ENCODE measurements at places on chromosomes 13 and 19.

- H3K36me3 ChIP-seq = peaks cover 57% of the 10 kb centered on the region
- no peaks in the 10 kb centered on the region for H3K27me3 ChIP-seq
- no peak overlapping the region for H3K4me3 ChIP-seq
- peaks cover 11% of the 10 kb centered on the region for H3K4me1 ChIP-seq
- DNase-seq = no peak
Observed at GRCh38 chr19:1980809-1981181, 34.7 kb downstream of the BTBD2 start.

GRCh38 chr13:111326621-111326965 lies 6.2 kb downstream of the TEX29 start:
- no peaks in the 10 kb centered on the region for H3K27me3 ChIP-seq
- no peak for DNase-seq
- no peak overlapping the region for H3K27ac ChIP-seq
- no peak overlapping the region for H3K4me3 ChIP-seq
- no peaks in the 10 kb centered on the region for H3K36me3 ChIP-seq

- H3K27me3 ChIP-seq = no peaks in the 10 kb centered on the region
- no peak overlapping the region for H3K27ac ChIP-seq
- H3K4me3 ChIP-seq = no peak overlapping the region
- no peaks in the 10 kb centered on the region for H3K36me3 ChIP-seq
- no peak for DNase-seq
- no peaks in the 10 kb centered on the region for H3K4me1 ChIP-seq
Observed at GRCh38 chr13:73998631-73999030, 135.6 kb downstream of the KLF12 start.

DNA sequence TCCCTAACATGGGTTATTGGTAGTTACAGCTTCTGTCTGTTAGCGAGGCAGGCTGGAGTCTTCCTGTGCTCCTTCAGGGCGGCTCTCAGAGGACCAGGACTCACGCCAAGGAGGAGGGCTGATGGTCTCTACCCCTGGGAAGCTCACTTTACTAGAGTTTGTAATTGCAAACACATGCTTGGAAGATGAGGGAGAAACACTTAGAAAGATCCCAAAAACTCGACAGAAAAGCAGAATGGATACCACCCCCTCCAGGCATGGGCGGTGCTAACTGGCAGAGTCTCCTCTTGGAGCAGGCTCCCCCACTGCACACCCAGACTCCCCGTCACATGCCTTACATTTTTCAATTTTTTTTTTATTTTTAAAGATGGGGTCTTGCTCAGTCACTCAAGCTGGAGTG lies 62.0 kb downstream of the PARP4 start:
- H3K4me3 ChIP-seq = no peak overlapping the region
- H3K27ac ChIP-seq = no peak overlapping the region
- H3K36me3 ChIP-seq = no peaks in the 10 kb centered on the region
- no peaks in the 10 kb centered on the region for H3K27me3 ChIP-seq

DNA sequence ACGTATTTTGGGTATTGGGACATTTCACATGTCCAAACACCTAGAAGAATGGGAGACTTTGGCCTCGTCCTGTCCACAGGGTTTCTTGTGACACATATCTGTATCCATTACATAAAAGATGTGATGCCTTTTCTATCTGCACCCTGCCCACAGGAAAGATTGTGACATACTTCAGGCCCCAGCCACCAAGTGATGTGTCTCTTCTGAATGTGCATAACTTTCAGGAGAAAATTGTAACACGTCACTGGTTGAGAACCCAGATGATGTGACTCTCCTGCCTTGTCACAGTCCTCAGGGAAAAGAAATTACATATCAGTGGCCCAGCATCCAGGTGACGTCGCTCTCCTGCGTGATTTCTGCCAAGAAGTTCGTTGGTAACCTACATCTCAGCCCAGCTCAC lies 21.0 kb upstream of the ZNF681 start:
- no peaks in the 10 kb centered on the region for H3K27me3 ChIP-seq
- DNase-seq = no peak
- H3K36me3 ChIP-seq = no peaks in the 10 kb centered on the region

All from vagina (tissue), 2 donors.